ENCODE measurements at places on chromosomes 2 and 18. TPM values are rescaled to one million over a fixed set of nuclear protein-coding genes. Genes with fewer than 3 reads are reported as not detected.

Gene SPC25
- total RNA-seq = 25.2 TPM

Gene NYAP2
- total RNA-seq = 1.00 TPM

Gene IL36RN
- 12.0 TPM for total RNA-seq

Gene NFU1
- total RNA-seq = 33.3 TPM

Gene GNAL
- 8.3 TPM for total RNA-seq

Gene RBM44
- total RNA-seq = 0.24 TPM

Gene UGT1A8
- total RNA-seq = not detected

Gene RELCH
- total RNA-seq = 30.6 TPM
